Stimulated activated CD8-positive, alpha-beta memory T cell treated with anti-CD3 and anti-CD28 coated beads, Interleukin-2, amount 100 ng/mL, for 1 hour (primary cell): ENCODE measurements at places on chromosomes 3 and 15.

DNA sequence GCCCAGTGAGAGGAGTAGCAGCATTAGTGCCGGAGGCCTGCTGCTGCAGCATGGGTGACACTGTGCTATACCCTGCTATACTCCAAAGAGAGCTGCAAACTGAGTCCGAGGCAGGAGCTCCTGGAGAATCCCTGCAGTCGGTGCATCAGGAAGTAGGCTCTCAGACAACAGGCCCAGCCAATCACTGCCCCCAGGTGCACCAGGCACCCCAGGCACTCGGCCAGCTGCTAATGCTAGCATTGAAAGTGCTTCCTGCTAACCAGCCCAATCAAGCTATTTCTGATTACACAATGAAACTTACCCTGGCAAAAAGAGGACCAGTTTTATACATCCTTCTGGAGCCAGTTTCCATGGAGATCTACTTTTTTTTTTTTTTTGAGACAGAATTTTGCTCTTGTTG lies 45.6 kb upstream of the IREB2 start:
- no peak for DNase-seq

GRCh38 chr3:158768881-158769543 lies 32.8 kb upstream of the MFSD1 start:
- DNase-seq = no peak

GRCh38 chr15:100078511-100079220 lies 263.1 kb downstream of the ADAMTS17 start:
- DNase-seq = no peak

GRCh38 chr3:37145611-37146010 lies 28.8 kb downstream of the LRRFIP2 start:
- DNase-seq = no peak

- no peak for DNase-seq
Measured at GRCh38 chr3:31213869-31214486, 318.7 kb upstream of the STT3B start.

GRCh38 chr3:8888301-8888915 lies 74.9 kb downstream of the RAD18 start:
- no peak for DNase-seq

- no peak for DNase-seq
Measured at GRCh38 chr15:60406513-60407414, 9.0 kb upstream of the ANXA2 start.

DNA sequence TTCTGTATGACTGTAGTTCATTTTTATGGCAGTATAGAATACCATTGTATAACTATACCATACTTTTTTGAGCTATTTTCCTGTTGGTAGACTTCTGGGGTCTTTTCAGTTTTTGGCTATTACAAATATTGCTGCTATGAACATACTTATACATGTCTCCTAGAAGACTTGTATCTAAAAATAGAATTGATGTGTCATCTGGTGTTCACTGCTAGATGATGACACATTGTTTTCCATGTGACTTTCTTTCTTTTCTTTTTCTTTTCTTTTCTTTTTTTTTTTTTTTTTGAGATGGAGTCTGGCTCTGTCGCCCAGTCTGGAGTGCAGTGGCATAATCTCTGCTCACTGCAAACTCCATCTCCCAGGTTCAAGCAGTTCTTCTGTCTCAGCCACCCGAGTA lies 69.8 kb downstream of the SH3GL3 start:
- no peak for DNase-seq

GRCh38 chr15:64246364-64247189 lies 83.8 kb upstream of the PPIB start:
- no peak for DNase-seq

DNA sequence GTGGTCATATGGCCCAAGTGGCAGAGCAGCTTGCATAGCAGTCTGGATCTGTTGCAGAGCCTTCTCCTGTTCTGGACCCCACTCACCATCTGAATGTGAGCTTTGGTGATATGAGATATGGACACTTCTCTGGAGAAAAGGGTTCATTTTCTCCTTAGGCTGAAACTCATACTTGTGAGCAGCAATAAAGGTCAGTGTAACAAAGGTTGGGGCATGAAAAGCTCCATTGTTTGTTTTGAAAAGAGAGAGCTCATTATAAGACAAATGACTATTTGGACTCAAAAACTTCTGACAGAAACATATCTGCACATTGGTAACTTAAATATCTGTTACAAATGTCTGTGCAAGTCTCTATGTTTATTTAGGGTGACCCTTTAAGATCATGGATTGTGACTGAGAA lies 517.3 kb downstream of the MFSD1 start:
- no peak for DNase-seq

DNA sequence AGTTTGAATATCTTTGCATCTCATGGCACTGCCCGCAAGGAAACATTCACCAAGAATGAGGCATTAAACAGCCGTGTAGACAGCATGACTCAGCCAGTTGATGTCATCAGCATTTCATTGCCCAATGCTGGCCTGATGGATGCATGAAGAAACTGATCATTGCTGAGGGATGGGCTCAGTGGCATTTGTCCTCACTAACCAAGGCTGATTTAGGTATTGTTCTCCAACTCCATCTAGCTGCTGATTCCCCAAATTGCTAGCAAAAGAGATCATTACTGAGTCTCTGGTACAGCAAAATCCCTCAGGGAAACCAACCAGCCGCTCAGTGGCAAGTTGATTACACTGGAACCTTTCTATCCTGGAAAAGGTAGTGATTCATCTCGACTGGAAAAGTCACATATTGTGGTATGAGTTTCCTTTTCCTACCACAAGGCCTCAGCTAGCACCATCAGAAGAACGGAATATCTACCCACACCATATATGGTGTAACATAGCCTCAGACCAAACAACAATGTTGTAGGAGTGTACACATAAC lies 186.5 kb upstream of the GAP43 start:
- DNase-seq = no peak

- DNase-seq = no peak
Measured at GRCh38 chr15:73560501-73561117, 72.6 kb downstream of the NPTN start.

DNA sequence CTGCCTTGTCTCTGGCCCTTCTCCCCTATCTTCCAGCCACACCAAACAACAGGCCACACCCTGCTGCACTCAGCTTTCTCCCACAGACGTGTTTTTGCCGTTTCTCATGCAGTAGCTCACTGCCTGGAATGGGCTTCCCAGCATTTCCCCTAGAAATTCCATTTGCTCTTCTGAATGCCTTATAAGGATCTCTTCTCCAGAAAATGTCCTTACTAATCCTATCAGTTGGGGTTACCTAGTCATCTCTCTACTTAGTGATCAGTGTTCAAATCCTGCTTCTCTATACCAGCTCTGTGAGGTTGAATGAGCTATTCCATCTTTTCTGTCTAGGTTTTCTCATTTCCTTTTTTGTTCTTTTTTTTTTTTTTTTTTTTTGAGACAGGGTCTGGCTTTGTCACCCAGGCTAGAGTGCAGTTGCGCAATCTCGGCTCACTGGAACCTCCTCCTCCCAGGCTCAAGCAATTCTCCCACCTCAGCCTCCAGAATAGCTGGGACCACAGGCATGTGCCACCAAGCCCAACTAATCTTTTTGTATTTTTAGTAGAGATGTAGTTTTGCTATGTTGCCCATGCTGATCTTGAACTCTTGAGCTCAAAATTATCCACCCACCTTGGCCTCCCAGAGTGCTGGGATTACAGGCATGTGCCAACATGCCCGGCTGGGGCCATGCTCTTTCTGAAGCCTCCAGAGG lies 98.2 kb upstream of the CHD2 start:
- no peak for DNase-seq

- no peak for DNase-seq
Measured at GRCh38 chr3:195558602-195559001, 15.5 kb upstream of the PPP1R2 start.

DNA sequence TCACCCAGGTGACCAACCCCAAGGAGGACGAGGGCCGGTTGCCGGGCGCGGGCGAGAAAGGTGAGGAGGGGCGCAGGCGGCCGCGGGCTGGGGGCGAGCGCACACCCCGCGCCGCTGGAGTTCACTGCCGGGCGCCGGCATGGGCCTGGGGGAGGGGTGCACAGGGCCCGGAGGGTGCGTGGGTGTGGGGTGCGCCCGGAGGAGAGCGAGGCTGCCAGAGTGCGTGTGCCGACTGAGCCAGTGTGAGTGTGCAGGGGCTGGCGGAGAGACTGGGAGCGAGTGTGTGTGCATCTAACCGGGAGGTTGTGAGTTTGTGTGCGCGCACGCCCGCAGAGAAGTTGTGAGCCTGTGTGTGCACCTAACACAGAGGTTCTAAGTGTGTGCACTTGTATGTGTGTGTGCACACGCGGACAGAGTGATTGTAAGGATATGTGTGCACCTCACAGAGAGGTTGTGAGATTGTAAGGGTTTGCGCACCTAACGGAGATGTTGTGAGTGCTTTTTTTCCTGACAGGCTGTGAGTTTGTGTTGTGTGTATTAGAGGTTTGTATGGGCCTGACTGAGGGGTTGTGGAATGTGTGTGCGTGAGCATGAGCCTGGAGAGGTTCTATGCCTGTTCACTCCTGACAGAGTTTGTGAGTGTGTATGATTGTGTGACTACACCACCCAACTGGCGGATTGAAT lies 681 bp downstream of the CTDSPL start:
- DNase-seq = no peak

DNA sequence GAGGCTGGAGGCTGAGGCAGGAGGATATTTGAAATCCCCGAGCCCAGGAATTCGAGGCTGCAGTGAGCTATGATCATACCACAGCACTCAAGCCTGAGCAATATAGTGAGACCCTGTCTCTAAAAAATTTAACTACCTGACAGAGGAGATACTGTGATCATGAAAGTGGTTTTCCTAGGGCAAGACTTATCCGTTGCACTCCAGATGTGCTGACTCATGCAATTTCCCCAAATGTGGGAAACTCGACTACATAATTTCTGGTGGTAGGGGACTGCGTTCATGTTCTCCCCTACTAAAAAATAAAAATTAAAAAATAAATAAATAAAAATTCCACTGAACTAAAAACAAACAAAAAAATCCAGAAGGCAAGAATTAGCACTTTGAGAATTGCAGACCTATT lies 271.7 kb downstream of the SHQ1 start:
- no peak for DNase-seq

DNA sequence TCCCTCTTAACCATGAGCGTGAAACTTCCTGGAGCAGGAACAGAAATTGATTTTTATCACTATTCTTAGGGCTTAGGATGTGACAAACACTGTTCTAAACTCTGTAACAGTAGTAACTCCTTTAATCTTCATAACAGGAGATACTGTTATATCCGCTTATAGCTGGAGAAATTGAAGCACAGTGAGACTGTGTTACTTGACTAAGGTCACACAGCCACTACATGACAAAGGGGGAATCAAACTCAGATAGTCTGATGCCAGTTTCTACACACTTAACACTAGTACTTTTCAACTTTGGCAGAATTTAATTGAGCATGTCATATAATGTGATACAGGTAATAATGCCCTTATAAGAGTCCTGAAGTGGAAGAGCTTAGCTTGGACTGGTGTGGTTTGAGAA lies 800 bp upstream of the TARS3 start:
- DNase-seq = no peak

DNA sequence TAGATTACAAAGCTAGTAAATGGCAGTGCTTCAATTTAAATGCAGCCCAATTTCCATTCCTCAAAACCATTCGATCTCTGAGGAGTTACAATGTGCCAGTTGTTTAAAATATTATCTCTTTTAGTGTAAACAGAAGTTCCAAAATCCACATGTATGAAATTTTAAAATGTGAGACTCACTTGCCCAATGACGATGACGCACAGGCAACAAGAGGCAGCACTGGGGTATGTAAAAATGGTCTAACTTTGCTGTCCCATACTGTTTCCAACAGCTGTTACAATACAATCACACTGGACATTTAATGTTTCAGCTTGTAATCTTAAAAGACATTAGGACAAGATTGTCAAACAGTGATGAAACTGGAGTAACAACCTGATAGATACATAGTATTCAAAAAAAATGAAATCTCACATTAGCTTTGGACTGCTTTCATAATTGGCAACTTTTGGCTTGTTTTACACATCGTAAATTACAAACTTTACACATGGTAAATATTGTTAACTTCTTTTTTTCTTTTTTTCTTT lies 12.2 kb downstream of the SLTM start:
- DNase-seq = no peak

DNA sequence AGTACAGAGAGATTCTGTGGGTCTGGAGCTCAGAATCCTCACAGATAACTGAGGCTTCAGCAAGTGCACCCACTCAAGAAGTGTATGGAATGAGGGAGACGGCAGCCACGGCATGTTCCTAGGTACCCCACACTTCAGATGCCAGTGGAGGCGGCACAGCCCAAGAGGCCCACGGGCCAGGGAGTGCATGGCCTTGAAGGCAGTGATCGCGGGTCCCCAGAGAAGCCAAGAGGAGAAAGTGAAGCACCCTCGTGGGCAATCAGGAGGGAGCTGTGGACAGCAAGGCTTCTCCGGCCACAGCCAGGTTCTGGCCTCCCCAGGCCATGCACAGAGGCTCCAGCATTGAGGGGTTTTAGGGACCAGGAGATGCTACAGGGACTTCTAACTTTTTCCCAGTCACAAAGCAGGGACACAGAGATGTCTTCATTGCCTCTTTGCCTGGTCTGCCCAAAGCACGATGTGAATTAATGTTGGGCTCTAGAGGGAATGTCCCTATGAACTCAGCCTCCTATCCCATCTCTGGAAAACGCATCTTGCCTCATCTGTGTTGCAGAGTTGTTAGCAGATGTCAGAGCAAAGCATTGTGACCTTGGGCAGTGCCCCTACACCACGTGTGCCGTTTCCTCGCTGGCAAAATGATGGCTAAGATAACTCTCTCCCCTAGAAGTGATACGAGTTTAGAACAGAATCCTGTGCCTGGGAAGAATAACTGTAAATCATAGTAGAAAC lies 2.6 kb upstream of the MAP6D1 start:
- no peak for DNase-seq

- no peak for DNase-seq
Measured at GRCh38 chr3:67518236-67518635, 136.2 kb downstream of the SUCLG2 start.

DNA sequence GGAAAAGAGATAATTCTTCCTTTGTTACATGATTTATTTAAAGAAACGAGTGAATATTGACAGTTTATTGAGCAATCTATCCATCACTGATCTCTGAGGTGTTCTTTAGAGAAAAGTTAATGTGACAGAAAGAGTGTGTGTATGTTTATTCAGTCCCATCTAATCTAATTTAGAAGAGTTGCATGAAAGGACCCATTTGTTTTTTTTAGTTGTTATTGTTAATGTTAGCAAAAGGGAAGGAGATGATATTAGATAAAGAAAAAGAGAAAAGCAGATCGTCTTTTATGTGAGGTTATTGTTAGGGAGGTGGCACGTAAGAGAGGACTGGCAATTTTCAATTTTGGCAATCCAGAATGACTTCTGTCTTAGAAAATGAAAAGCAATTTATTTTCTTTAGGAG lies 46.5 kb downstream of the NMD3 start:
- no peak for DNase-seq

- DNase-seq = no peak
Measured at GRCh38 chr15:90190606-90191343, 10.4 kb upstream of the SEMA4B start.

- no peak for DNase-seq
Measured at GRCh38 chr15:66765478-66766281, 63.6 kb downstream of the SMAD6 start.

GRCh38 chr15:57606816-57607215 lies 15.1 kb downstream of the MYZAP start:
- no peak for DNase-seq
